ENCODE measurements at places on chromosomes 2 and 18.

DNA sequence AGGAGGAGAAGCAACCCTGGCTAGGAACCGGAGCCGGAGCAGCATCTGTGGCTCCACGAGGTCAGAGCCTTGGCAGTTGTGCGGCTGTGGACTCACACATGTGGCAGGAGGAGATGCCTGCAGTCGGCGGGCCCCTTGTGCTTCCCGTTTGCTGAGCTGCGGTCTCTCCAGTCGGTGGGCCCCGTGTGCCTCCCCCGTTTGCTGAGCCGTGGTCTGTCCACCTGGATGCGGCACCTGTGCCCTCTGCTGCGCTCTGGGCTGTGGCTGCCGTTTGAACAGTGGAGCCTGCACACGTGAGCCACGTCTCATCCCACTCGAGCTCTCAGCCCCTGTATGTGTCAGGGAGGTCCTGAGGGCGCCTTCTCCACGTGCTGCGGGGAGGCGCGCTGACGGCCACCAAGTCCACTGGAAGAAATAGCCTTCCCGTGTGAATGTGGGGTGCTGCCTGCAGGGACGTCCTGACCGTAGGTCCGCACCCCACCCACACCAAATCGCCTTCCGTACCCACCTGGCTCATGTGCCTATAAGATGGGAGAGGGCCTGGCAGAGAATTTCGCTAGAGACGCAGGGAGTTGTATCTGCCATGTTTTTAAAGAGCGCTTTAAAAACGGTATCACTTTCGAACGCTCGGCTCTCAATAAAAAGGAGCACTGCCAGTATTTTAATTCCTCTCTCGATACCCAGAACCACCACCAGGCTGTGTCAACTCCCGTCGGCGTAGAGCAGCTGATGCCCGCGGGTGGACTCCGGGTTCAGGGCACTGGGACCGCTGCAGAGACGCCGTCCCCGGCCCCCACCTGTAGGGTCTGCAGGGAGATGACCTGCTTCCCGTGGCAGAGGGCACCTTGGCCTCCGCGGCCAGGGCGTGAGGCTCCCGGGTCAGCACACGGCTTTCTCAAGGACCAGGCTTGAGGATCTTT is 117.0 kb downstream of the NFATC1 start:
- no peak for DNase-seq

DNA sequence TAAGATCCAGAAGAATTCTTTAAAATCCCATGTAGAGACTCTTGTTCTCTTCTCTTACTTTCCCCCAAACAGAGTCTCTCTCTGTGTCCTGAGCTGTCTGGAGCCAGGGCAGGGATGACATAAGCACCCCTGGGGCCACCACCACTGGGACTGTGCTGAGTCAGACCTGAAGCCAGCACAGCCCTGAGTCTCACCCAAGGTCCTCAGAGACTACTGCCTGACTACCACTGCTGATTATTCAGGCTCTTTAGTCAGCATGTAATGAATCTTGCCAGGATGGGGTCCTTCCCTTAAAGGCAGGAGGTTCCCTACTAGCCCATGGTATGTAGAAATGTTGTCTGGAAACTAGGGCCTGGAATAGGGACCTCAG is 34.9 kb upstream of the DYNC1I2 start:
- DNase-seq = no peak

DNA sequence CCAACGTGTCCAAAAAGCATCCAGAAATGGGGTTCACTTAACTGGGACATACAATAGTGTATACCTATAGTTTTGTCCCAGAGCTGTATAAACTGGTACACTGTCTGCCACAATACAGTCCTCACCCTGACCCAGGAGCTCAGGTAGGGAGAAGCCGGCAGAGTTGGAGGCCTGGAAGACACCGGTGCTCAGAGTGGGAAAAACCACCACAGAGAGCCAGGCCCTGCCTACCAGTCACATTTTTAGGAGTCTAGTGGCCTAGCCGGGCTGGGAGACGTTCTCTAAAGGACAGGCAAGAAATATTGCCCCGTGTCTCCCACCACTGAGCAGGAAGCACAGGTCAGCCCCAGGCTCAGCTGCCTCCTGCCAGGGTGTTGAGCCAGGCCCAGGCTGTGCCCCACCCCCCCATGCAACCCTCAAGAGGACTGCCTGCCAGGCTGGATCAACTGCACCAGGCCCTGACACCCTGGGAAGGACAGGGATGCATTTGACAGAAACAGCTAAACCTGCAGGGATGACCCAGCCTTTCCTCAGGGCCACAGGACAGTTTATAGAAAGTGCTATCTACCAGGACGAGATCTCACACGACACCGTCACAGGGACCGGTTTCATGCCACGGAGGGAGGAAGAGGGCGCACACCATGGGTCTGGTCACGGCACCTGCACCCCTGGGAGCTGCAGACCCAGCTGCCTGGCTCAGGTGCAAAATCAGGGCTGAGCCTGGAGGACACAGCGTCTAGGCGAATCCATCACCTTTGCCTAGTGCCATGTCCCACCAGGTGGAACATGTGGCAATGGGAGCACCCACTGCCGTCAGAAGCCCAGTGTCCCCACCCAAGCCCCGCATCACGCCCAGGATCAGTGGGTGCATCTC is 89.9 kb downstream of the TMEM18 start:
- DNase-seq = no peak

- DNase-seq = no peak
These were observed 93.9 kb upstream of the LGALSL start for GRCh38 chr2:64359892-64360657.

DNA sequence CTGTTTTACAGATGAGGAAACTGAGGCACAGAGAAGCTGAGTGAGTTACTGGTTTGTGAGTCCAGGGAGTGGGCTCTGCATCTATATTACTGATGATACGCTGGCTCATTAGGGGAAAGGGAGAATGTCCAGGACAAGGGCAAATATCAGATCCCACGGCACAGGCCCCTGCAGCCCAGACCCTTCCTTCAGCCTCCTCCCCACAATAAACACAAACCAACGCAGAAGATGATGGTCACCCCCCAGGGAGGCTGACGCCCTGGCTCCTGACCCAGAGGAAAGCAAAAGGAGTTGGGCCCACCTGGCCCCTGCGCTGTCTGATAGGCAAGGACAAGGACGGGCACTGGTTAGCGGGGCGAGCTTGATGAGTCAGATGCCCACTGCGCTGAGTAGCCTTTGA is 47.7 kb upstream of the ZBTB7C start:
- DNase-seq = no peak

DNA sequence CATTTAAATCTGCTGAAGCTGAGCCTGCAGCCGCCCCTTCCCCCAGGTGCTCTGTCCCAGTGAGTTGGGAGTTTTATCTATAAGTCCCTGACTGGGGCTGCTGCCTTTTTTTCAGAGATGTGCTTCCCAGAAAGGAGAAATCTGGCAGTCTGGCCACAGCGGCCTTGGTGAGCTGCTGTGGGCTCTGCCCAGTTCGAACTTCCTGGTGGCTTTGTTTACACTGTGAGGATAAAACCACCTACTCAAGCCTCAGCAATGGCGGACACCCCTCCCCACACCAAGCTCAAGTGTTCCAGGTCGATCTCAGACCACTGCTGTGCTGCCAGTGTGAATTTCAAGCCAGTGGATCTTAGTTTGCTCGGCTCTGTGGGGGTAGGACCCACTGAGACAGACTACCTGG is 97.3 kb downstream of the ACAA2 start:
- DNase-seq = no peak

GRCh38 chr18:52339891-52340371 is at the start of gene DCC:
Gene DCC, plus strand, starts transcription at chr18:52340197. Its CDS starts 591 bp downstream, at chr18:52340788.
- DNase-seq = no peak

- DNase-seq = no peak
These were observed 104.4 kb downstream of the OSBPL1A start for GRCh38 chr18:24293254-24293653.

DNA sequence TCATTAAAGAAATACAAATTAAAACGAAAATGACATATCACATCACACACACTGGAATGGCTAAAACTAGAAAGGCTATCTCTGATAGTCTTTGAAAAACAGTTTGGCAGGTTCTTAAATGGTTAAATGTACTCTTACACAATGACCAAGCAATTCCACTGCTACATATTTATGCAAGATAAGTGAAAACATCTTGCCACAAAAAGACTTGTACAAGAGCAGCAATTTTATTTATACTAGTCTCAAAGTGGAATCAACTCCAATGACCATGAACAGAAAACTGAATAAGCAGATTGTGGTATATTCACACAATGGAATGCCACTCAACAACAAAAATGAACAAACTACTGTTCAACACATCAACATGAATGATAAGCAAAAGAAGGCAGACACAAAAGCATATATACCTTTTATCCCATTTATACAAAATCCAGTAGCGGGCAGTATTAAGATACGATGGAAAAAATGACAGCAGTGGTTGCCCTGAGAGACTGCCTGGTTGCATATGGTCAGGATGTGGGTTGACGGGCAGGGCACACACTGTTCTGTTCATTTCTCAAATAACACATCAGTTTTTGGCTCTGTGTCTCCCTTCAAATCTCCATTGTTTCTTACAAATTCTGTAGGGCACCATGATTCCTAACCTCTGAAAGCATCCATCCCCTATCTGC is 25.4 kb downstream of the SP100 start:
- DNase-seq = peak; percentile 19

GRCh38 chr2:60152226-60152833 is 401.1 kb downstream of the BCL11A start:
- DNase-seq = no peak

- no peak for DNase-seq
These were observed at the start of gene FAM237A for GRCh38 chr2:206642075-206643025. Gene FAM237A, plus strand, starts transcription at chr2:206642487. Its CDS starts 1,750 bp downstream, at chr2:206644237.

GRCh38 chr2:66137606-66138130 is 297.3 kb upstream of the MEIS1 start:
- no peak for DNase-seq

DNA sequence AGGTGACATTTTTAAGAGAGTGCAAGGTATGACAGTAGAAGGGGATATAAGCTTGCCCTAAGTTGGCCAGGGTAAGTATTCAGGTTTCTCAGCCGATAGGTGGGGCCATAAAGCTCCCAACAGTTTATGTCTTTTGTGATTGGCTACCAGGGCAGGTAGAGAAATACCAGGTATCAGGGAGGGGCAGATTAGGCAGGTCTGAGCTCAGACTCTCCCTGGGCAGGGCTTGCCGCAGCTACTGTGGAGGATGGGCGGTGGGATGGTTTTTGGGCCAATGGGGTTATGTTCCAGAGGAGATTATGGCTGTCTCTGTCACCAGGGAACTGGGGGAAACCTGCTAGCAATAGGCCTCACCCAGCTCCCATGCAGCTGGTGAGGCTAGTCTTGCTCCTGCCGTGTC is 211.6 kb downstream of the PTH2R start:
- DNase-seq = no peak

GRCh38 chr18:43534511-43534910 is 257.2 kb upstream of the SYT4 start:
- no peak for DNase-seq

GRCh38 chr18:10239103-10239502 is 215.3 kb upstream of the APCDD1 start:
- DNase-seq = no peak

GRCh38 chr18:42005782-42006181 is 50.7 kb downstream of the PIK3C3 start:
- no peak for DNase-seq

- DNase-seq = no peak
These were observed 344.8 kb upstream of the HS6ST1 start for GRCh38 chr2:128663371-128664050.

DNA sequence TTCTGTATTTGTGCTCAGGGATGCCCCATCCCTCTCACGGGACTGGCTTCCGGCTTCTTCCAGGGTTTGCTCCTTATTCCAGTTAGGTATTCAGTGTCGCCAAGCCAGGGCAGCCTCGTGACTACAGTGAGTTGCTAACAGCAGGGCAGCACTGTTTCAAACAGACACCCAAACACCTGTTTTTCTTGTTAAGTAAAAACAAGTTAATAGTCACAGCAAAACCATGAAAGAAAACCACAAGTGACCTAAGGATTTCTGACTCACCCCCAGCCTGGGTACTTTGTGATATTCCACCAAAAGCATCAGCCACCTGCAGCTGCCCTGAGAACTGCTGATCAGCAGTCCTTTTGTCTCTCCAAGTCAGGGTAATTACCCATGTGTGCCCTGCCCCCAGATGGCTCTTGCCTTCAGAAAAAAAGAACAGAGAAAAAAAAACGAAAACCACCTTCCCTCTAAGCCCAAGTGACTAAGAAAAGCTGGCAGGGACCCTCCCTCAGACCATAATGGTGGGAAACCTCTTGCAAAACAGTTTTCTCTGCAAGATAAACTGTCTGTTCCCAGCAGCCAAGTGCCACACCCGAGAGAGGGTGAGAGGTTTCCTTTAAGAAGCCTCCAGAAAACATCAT is 178.2 kb downstream of the ANAPC1 start:
- DNase-seq = peak; percentile 6

GRCh38 chr2:175892046-175892445 is 110.0 kb downstream of the LNPK start:
- no peak for DNase-seq

- no peak for DNase-seq
These were observed 210.1 kb downstream of the WDR7 start for GRCh38 chr18:56861244-56861643.

DNA sequence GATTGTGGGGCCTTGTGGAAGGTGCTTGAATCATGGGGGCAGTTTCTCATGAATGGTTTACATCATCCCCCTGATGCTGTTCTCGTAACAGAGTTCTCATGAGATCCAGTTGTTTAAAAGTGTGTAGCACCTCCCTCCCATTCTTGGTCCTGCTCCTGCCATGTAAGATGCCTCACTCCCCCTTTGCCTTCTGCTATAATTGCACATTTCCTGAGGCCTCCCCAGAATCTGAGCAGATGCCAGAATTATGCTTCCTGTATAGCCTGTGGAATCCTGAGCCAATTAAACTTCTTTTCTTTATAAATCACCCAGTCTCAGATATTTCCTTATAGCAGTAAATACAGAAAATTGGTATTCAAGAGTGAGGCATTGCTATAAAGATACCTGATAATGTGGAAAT is 15.6 kb upstream of the WDR75 start:
- DNase-seq = no peak

DNA sequence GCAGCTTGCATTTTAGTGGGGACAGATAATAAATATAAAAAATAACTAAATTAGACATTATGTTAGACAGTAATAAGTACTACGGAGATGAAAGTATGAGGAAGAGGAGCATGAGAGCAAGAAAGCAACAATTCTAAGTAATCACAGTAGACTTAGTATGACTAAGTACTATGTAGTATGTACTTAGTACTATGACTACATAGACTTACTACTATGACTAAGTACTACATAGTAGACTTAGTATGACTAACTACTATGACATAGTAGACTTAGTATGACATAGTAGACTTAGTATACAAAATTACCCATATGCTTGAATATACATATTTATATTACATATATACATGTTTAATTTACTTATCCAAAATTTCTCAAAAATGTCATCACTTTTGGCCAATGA is 29.3 kb downstream of the CDH20 start:
- DNase-seq = no peak

All from stimulated activated CD8-positive, alpha-beta memory T cell treated with anti-CD3 and anti-CD28 coated beads, Interleukin-15, amount 100 ng/mL, for 1 hour (primary cell).